ENCODE measurements at places on chromosomes 12 and 14. TPM values are rescaled to one million over a fixed set of nuclear protein-coding genes. Genes with fewer than 3 reads are reported as not detected.

Gene VRTN
- not detected for total RNA-seq

Gene SLC10A1
- total RNA-seq: not detected

- H3K27ac ChIP-seq: no peak overlapping the region
- no peaks in the 10 kb centered on the region for H3K36me3 ChIP-seq
- DNase-seq: no peak
- peaks cover 4% of the 10 kb centered on the region for H3K4me1 ChIP-seq
These were observed 32.1 kb upstream of the SLC38A1 start for GRCh38 chr12:46300910-46301309.

DNA sequence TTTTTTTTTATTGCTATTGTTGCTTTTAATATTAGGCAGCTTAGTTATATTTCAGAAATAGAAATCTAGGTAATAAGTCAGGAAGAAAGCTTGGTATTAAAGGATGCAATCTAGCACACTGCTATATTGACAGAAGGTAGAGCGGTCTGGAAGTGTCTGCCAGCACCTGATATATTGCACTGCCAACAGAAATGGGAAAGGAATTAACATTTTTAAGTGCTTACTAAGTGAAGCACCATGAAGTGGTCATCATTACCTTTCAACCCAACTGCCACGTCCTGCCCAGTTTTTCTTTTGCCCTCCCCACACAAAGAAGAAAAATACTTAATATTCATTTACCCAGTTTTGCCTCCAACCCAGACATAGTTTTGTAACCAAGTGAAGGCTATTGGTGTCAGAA lies 163.5 kb downstream of the KITLG start:
- H3K4me1 ChIP-seq: peaks cover 3% of the 10 kb centered on the region
- DNase-seq: no peak
- H3K27me3 ChIP-seq: peaks cover 10% of the 10 kb centered on the region
- H3K36me3 ChIP-seq: no peaks in the 10 kb centered on the region

- no peak overlapping the region for H3K4me3 ChIP-seq
- no peaks in the 10 kb centered on the region for H3K4me1 ChIP-seq
- H3K27me3 ChIP-seq: no peaks in the 10 kb centered on the region
- no peak overlapping the region for H3K27ac ChIP-seq
- H3K36me3 ChIP-seq: no peaks in the 10 kb centered on the region
- no peak for DNase-seq
These were observed 47.0 kb downstream of the TMEM132C start for GRCh38 chr12:128313931-128314330.

Gene CLEC1B
- total RNA-seq: not detected

Gene INSM2
- not detected for total RNA-seq

GRCh38 chr12:107845980-107846659 lies 71.6 kb downstream of the ASCL4 start:
- H3K36me3 ChIP-seq: no peaks in the 10 kb centered on the region
- no peak for DNase-seq

DNA sequence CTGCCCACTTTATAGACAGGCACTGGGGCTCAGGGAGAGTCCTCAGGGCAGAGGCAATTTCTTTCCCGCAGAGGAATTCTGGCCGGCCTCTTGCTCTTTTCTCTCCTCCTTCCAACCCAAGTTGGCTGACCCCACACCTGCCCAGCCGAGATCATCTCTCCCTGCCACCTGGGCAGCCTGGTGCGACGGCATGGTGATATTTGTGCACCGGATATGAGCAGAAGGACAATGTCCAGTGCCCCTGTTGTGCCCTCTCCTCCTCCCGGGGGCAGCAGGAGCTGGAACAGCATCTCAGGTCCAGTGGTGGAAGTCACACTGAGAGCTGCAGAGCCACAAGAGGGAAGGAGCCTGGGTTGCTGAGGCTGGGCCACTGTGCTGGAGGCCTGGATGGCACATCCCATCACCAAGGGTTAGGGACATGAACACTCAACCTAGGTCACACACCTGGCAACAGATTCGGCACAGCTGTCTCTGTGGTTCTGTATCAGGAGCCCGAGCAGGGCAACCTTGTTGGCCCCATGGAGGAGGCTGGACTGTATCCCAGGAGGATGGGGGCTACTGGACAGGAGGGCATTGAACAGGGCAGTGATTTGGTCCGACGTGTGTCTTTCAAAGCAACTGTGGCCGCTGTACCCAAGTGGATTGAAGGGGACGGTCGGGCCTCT lies 57.7 kb upstream of the DIO3 start:
- H3K4me1 ChIP-seq: no peaks in the 10 kb centered on the region
- H3K27ac ChIP-seq: no peak overlapping the region
- DNase-seq: no peak

- H3K36me3 ChIP-seq: peaks cover 3% of the 10 kb centered on the region
- peaks cover 37% of the 10 kb centered on the region for H3K4me1 ChIP-seq
- peak overlapping the region; percentile 18 for H3K27ac ChIP-seq
- no peaks in the 10 kb centered on the region for H3K27me3 ChIP-seq
- DNase-seq: no peak
- H3K4me3 ChIP-seq: peak overlapping the region; percentile 88
These were observed 884 bp downstream of the CAPRIN2 start for GRCh38 chr12:30753751-30754382.
